ENCODE measurements at places on chromosomes 4 and X. TPM values are rescaled to one million over a fixed set of nuclear protein-coding genes. Genes with fewer than 3 reads are reported as not detected.

DNA sequence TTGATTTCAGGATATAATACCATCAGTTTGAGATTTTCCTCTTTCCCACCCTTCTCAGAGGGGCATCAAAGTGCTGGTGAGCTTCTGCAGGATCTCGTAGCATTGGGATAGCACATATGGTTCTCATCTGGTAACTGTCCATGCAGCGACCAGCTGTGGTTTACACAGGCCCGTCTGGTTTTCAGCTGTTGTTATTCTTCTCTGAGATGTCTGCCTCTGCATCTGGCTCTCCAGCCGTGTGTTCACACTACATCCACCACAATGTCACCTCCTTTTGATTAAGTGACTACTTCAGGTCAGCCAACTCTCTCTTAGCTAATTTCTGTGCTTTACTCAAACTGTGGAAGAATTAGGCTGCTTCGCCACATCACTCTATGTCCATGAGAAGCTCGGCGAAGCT, 676.7 kb upstream of the TENM3 start:
- no peak for DNase-seq

DNA sequence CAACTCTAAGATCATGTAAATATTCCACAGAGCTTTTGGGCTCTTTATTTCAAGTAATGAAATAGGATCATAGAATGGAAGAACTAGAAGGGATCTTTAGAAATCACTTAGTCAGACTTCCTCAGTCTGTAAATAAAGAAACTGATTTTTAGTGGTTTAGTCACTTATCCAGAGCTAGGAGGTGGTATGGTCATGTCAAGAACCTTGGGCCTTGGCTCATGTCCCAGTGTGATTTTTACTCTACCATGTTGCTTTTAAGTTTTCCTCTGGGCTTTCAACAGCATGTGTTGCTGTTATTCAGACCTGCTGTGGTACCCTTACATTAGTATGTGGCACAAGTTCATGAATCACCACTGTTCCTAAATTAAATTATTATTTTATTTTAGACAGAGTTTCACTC, 184.9 kb downstream of the FRAS1 start:
- no peak for DNase-seq

DNA sequence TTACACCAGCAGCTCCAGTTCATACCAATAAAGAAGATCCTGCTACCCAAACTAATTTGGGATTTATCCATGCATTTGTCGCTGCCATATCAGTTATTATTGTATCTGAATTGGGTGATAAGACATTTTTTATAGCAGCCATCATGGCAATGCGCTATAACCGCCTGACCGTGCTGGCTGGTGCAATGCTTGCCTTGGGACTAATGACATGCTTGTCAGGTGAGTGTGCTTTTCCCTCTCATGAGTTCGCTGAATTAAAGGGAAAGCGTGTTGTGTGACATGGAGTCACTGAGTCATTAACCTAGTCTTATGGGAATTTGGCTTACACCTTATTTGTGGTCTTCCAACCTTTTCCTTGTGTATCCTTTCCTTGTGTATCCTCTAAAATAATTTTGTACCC, 15.9 kb downstream of the TMEM165 start:
- DNase-seq, result no peak

DNA sequence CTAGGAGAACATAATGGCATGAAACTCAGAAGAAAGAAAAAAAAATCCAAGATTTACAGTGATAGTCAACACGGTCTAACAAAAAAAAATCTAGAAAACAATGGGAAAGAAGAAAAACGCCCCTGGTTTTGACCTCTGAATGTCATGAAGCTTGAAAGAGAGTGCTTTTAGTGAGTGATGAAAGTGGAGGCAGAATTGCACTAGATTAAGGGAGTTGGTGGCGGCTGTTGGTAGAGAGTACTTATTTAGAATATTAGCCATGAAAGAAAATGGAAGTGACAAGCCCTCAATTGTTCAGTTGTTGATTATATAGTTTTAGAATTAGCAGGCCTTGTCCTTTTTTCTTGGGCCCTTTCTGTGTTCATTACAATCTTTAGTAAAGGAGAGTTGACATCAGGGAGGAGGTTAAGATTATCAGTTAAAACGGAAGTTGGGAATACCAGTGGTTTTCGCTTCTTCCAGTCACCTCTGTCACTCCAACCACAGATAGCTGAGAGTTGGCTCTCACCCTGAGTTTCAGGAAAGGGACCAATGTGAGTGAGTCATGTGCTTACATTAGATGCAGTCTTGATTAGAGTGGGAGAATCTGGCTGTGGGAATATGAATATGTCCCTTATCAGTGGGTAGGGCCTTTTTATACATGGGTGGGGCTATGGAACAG, 29.7 kb downstream of the EREG start:
- no peak for DNase-seq

DNA sequence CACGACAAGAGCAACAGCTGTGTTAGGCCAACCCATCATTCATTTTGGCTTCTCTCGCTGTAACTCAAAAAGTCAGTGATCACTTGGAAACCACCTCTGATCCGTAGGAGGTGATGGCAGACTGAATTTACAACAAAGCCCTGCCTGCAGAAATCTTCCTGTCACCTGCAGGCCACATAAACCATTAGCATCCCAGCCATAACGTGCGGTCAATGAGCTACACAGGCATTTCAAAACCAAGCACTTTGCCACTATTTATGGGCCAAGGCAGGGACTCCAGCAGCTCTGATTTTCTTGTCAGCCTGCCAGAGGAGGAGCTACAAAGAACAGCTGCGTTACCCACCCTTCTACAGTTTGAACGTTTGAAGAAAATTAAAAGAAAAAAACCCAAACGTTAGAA, 228.1 kb upstream of the PPARGC1A start:
- no peak for DNase-seq

GRCh38 chr4:83114576-83114975, at the start of gene PLAC8:
TSS of gene PLAC8 (minus strand) at chr4:83114729. CDS start at chr4:83107921, 6,808 bp downstream.
- no peak for DNase-seq

- peak; percentile 69 for DNase-seq
Observed at GRCh38 chr4:145481164-145481941, at the start of gene SMAD1. TSS of gene SMAD1 (plus strand) at chr4:145481853. CDS start at chr4:145514614, 32,761 bp downstream.

- DNase-seq, result no peak
Observed at GRCh38 chr4:119726505-119726904, 97.9 kb upstream of the PDE5A start.

DNA sequence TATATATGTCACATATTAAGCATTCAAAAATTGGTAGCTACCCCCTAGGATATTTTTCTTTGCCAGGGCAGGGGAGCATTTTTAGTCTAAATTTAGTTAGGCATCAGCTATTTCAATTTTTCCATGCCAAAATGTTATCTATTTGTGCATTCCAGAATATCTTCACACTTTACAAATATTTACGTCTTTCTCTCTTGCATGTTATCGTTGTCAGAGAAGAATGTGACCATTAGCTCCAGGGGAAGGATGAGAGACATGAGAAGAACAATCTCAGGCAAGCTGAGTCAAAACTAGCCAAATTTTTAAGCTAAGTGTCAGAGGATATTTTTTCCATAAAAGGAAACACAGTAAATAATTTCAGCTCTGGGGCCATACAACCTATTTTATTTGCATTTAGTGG, 885.0 kb upstream of the EPHA5 start:
- no peak for DNase-seq

- DNase-seq, result no peak
Observed at GRCh38 chrX:110863883-110864282, 68.3 kb upstream of the CHRDL1 start.

DNA sequence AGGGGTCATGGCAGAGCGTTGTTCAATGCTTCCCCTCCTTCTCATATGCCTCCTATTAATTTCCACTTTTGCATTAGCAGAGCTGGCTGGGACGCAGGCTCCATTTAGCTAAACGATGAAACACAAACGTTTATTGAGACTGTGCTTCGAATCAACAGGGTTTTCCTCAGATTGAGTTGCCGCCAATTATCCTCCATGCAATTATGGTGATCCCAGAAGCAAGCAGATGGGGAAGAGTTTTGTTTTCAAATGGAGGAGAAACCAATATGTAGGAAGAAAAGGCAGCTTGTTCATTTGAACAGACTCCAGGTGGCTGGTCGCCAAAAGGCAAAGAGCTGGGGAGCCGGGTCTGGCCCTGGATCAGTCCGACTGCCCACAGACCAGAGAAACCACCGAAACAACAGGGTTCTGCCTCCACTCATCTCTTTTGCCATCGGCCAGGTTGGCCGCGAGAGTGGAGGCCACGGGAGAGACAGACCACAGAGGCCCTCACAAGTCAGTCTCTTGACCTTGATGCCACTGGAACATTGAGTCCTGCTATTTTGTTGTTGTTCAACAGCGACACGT, 184.8 kb downstream of the GBA3 start:
- DNase-seq, result no peak

DNA sequence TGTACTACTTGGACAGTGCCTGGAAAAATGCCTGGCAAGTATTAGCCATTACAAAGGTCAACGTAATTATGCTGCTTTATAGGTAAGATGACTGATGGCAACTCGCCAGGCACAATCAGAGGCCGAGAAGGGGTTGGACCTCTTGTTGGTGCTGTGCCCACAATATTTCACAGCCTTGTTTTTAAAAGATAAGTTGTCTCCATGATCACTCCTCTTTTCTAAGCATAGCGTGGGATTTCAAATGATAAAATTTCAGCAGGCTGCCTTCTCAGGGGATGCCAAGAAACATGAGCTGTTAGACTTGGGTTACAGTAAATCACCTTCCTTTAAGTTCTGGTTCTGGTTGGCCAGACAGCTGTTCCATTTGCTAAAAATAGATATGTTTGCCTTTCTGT, 26.9 kb downstream of the HOPX start:
- DNase-seq, result no peak

GRCh38 chr4:124737619-124738018, 25.1 kb upstream of the ANKRD50 start:
- DNase-seq, result no peak

DNA sequence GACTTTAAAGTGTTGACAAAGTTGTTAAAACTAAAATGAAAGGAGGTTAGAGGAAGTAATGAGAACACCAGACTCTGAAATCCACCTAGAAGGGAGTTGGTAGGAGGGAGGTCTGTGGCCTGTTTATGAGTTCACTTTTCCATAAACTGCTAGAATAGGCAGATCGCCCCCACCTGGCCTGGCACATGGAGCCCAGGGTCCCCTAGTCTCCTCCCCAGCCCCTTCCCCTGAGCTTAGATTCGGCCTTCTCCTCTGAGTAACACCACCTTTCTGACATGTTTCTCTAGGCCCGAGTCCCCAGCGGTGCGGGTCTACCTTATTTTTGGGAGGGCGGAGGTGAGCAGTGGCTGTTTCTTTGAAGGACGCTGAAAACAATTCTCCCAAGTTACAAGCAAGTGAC, 54.5 kb upstream of the FAT1 start:
- DNase-seq, result no peak

DNA sequence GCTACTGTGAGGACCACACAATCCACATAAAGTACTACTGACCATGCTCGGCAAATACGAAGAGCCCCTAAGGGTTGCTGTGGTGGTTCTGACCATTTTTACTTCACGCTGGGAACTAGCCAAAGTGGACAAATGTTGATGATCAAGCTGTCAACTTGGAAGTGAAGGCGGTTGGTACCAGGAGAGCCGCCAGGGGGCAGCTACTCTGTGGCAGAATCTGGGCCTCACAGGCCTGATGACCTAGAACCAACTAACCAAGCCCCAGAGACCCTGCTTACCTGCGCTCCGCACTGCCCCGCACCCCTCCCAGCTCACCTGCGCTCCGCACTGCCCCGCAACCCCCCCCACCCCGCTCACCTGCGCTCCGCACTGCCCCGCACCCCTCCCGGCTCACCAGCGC, 5.6 kb downstream of the GAK start:
- DNase-seq, result no peak

GRCh38 chr4:69830560-69831269, 29.2 kb downstream of the SULT1E1 start:
- DNase-seq, result no peak

DNA sequence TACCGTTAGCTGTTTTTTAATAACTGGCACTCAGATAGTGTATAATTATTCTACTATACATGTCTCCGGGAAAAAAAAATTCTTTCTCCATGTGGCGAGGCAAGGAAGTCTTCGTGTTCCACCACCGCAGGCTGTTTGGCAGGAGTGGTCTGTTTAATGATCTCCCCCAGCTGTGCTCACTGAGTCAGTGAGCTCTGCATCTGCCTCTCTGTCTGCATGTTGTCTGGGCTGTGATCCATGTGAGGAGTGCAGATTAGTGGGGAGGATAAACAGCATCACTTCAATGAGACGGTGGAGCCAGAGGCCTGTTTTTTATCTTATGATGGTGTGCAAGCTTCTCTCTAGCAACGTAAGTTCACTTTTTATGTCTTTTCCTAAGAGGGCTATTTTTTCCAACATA, 69.8 kb downstream of the RPS3A start:
- DNase-seq, result peak; percentile 42

DNA sequence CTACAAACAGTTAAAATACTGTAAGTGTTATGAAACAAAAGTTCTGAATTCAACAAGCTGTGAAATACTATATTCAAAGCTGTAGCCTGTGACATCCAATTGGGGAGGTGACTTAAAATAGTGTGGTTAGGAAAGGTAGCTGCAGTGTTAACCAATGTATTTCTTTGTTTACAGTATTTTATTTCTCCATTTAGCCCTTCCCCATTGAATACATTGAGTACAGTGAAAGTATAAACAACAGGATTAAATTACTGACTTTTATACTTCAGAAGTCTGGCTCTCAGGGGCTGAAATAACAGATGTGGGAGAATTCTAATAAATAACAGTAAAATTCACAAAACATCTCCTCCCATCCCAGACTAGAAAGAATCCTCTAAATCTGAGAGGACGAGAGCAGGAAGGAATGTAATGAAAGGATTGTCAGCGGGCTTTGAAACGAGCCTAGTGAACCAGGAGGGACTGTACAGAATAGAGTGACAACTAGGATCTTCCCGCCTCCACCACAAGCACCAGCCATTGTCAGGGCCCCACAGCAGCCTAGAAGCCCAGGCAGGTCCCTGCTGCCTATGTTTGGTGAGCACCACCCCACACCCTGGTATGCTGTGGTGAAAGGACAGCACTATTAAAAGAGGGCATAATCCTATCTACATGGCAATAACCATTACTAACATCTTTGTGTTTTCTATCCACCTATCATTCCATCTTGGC, 73.7 kb downstream of the SPCS3 start:
- no peak for DNase-seq

- DNase-seq, result no peak
Observed at GRCh38 chr4:30828264-30828926, 108.2 kb downstream of the PCDH7 start.

GYPE gene
- total RNA-seq, result 1.2 TPM

NCAPG gene
- 5.7 TPM for total RNA-seq

APLN gene
- 2.4 TPM for total RNA-seq

DAPP1 gene
- total RNA-seq, result 0.41 TPM

UGT2B15 gene
- not detected for total RNA-seq

SPARCL1 gene
- total RNA-seq, result 48.9 TPM

ADH6 gene
- total RNA-seq, result not detected

PSMD10 gene
- 124 TPM for total RNA-seq

ETFDH gene
- total RNA-seq, result 18.8 TPM

PHOX2B gene
- total RNA-seq, result not detected

All from frontal cortex (tissue), 4 donors.